NCI-H460 (cell line): ENCODE measurements at places on chromosomes 5 and 9. TPM values are rescaled to one million over a fixed set of nuclear protein-coding genes. Genes with fewer than 3 reads are reported as not detected.

- DNase-seq, result no peak
These were observed 119.7 kb upstream of the RPS23 start for GRCh38 chr5:82397741-82398320.

GRCh38 chr9:121604242-121604641, 47.2 kb upstream of the DAB2IP start:
- no peak for DNase-seq

DNA sequence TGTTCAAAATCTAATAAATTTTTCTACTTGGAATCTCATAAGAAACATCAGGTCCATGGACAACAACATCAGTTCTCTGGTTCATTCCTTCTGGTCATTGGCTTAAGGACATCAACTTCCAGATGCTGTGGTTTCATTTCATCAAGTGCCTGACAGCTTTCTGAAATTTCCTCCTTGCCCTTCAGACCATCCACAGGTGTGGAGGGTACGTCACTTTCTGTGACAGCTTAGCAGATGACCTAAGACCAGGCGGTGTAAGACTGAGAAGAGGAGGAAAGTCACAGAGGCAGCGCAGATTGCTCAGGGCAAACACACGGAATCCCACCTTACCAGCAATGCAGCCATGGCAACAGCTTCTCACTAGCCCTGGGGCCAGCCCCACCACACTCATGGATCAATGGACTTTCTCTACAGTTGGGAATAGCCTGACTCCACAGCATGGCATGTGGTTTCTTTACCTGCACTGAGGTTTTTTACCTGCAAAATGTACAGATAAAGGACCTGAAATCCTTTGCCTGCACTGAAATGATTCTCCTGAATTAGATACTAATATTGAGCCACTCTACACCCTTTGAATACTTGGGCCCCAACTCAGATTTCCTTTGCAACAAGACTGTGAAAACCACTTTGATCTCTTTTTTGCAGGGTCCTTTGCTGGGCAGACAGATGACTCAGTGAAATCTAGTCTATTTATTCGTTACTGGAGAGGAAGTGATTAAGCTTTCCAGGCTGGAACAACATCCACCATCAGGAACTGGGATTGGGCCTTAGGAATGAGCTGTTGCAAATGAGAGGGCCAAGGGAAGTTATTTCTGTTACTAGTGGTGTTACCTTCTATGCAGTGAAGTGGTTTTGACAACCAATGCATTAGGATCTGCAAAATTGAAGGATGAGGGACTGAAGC, 26.9 kb downstream of the TICAM2 start:
- no peak for DNase-seq

Gene ARHGEF39
- total RNA-seq, result 5.0 and 7.5 TPM in 2 replicates
